H1 (cell line): ENCODE measurements at places on chromosomes 2 and 18. TPM values are rescaled to one million over a fixed set of nuclear protein-coding genes. Genes with fewer than 3 reads are reported as not detected.

- no peak for DNase-seq
Observed at GRCh38 chr18:28903306-28903705, 726.4 kb upstream of the CDH2 start.

DNA sequence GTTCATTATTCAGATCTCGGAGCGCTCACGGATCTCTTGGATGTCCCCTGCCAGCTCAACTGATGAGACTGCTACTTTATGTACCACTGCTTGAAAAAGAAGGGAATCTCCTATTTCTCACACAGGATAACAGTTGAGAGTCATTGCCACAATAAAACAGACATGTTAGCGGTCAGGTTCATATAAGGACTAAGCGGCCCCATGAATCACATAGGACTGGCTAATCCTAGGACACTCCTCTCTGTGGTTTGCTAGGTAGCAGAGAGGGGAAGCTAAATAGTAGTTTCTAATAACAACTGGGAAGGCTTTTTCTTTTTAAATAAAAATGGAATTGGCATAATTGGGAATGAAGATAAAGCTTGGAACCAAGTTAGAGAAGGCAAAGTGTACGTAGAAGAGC is 15.9 kb upstream of the TGFA start:
- DNase-seq = no peak

GRCh38 chr2:232525791-232526371 is at the start of gene CHRND:
TSS of gene CHRND (plus strand) at chr2:232526160. CDS start at chr2:232526216, 56 bp downstream.
- DNase-seq = no peak

DNA sequence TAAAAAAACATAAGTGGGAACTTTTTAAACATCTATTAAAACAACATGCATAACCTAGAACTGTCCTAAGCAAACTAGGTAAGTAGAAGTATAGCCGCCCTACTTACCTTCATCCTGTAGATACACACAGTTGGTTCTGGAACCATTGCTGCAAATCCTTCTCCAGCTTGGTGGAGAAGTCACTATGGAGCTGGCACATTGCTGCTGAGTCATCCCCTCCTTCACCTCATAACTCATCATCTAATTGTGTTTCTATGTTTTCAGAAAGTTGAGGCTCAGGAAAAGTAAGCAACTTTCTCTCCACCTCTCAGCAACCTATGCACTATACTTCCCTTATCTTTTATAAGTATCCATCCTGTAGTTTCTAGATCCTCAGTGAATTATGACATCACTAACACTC is 269.8 kb upstream of the MMADHC start:
- DNase-seq = no peak

- no peak for DNase-seq
Observed at GRCh38 chr2:161166538-161167409, 6.5 kb downstream of the TANK start.

The SMARCAL1 gene
- total RNA-seq = 17.6 and 21.5 TPM in 2 replicates
